ENCODE measurements at places on chromosomes 7 and 10.

GRCh38 chr10:121041906-121042305 lies 190.7 kb downstream of the WDR11 start:
- DNase-seq, result no peak

GRCh38 chr7:97271619-97272018 lies 154.1 kb downstream of the SDHAF3 start:
- DNase-seq, result no peak

DNA sequence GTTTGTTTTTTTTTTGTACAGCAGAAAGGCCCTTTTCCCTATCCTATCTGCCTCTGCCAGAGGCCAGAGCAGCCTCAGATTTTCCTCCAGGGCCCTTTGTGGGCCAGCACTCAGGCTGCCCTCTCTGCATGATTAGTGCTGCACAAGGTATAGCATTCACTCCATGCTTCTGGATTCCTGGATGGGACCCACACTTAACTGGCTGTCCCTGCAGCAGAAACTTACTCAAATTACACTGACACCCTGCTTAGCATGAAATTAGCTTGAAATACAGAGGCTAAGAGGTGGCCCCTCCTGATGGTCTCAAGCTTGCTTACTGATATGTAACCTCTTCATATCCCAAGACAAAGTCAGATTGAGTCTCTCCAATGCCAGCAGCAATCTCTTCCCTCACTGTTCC lies 239.3 kb downstream of the SORCS1 start:
- DNase-seq, result no peak

DNA sequence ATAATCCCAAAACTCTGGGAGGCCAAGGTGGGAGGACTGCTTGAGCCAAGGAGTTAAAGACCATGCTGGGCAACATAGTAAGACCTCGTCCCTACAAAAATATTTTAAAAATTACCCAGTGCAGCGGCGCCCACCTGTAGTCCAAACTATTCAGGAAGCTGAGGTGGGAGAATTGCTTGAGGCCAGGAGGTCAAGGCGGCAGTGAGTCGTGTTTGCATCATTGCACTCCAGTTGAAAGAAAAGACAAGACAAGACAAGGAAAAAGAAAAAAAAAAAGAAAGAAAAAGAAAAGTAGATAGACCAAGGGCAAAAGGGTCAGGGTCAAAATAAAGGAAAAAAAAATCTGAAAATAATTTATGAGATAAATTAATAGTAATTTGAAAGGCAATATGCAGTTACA lies 5.8 kb downstream of the ANXA7 start:
- DNase-seq, result no peak

DNA sequence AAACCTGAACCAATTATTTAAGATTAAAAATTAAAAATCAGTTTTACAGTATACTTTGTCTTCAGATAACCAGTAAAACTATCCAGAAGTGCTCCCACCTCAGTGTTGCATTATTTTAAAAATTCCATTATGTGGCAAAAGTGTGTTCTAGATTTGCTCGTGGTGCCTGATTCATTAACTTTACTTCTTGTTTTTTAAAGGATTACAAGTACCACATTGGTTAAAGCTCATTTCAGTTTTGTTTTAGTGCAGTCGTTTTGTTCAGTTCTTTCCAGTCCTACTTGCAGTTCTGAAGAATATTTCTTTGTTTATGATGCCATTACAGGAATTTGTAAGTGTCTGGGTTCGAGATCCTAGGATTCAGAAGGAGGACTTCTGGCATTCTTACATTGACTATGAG lies 69.0 kb downstream of the SNX10 start:
- peak; percentile 8 for DNase-seq

DNA sequence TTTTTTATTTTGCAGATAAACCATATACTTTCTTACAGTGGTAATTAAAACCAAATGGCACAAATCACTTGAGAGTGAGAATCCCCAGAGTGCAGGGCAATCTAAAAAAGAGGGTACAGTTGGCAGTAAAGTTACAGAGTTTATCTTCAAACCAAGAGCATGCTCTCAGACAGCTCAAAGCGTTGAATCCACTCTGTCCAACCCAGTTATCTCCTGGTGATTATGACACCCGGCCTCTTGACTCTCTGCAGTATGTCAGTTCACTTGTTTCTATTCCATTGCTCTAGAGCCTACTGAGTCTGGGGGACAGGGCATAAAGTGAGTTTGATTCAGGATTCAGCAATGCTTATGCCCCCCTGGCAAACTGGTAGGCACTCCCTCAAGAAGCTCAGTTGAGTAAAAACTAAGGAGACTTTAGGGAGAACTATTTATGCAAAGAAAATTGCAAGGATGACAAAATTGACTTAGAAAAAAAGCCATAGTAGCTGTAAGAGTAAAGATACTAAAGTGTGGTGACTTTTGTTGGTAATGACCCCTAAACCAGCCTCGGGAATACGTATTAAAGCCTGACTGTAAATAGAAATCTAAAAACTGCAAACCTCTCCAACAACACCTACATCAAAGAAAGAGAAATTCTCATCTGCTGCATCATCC lies 55.5 kb downstream of the COL1A2 start:
- no peak for DNase-seq

GRCh38 chr7:120156476-120156875 lies 116.5 kb upstream of the KCND2 start:
- DNase-seq, result no peak

- DNase-seq, result no peak
These were observed 89.2 kb downstream of the RNLS start for GRCh38 chr10:88493691-88494483.

- DNase-seq, result no peak
These were observed 269.9 kb upstream of the PITRM1 start for GRCh38 chr10:3442451-3442990.

- peak; percentile 11 for DNase-seq
These were observed 1.1 kb downstream of the SFMBT2 start for GRCh38 chr10:7409732-7410168.

- no peak for DNase-seq
These were observed 530.6 kb downstream of the PHTF2 start for GRCh38 chr7:78329001-78329655.

DNA sequence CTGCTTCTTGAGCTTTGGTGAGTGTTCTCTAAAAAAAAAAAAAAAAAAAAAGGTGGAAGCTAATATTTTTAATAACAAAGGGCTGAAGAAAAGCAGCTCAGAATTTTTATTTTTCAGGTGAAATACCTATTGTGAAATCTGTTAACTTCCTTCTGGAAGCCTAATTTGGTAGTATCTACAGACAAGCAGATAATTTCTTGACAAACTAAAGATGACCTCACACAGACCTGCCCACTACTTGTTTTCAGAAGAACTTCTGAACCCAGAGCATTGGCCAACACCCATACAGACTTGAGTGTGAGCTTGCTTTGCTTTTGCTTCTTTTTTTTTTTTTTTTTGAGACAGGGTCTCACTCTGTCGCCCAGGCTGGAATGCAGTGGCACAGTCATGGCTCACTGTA lies 31.2 kb downstream of the LRRC4 start:
- no peak for DNase-seq

GRCh38 chr7:68203251-68203650 lies 1206.6 kb downstream of the TYW1 start:
- no peak for DNase-seq

GRCh38 chr7:39210362-39210761 lies 232.7 kb downstream of the POU6F2 start:
- DNase-seq, result no peak

GRCh38 chr7:2999078-2999500 lies 44.6 kb downstream of the CARD11 start:
- no peak for DNase-seq

GRCh38 chr10:51270936-51271530 lies 196.7 kb downstream of the PRKG1 start:
- DNase-seq, result no peak

DNA sequence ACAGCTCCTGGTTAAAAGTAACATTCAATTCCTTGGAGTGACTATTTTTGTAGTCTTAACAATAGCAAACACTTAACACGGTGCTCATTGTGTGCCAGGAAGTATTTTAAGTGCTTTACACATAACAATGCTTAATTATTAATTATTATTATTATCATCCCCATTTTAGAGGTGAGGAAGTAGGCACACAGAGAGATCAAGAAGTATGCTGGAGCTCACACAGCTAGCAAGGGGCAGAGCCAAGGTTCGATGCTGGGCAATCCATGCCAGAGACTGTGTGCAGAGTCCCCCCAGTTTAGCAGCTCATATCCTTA lies 48.2 kb upstream of the SMNDC1 start:
- DNase-seq, result no peak

- peak; percentile 78 for DNase-seq
These were observed 97.1 kb downstream of the RGS10 start for GRCh38 chr10:119445311-119445934.

DNA sequence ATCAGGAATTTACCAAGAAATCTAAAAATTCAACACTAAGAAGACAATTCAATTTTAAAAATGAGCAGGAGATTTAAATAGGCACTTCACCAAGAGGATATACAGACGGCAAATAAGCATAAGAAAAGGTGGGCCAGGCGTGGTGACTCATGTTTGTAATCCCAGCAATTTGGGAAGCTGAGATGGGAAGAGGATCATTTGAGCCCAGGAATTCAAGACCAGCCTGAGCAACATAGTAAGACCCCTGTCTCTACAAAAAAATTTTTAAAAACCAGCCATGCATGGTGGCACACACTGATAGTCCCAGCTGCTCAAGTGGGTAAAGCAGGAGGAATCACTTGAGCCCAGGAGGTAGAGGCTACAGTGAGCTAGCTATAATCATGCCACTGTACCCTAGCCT lies 3.5 kb upstream of the AKR1D1 start:
- no peak for DNase-seq
